Astrocyte of the spinal cord (primary cell): ENCODE measurements at places on chromosomes 13 and 19.
A peak's percentile ranks its signal among the peaks of the same experiment; 100 is the strongest.

DNA sequence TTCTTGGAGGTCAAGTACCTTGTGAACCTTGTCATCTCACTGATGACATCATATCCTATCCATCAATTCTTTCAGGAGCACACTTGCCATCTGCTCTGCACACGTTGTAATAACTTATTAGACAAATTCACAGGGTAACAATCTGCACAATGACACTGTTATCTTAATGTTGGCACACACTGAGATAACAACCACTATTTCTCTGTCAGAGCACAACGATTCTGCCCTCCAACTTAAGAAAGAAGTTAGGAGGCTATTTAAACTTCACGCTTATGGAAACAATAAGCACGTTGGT, 351.3 kb downstream of the DACH1 start:
- no peak for DNase-seq

- no peak for DNase-seq
Measured at GRCh38 chr13:108575430-108575829, 54.0 kb upstream of the MYO16 start.

- no peak for DNase-seq
Measured at GRCh38 chr19:21789466-21790085, 22.2 kb upstream of the ZNF100 start.

- DNase-seq: peak; percentile 23
Measured at GRCh38 chr13:82688400-82688994, 1193.8 kb downstream of the SLITRK1 start.
